ENCODE measurements at places on chromosomes 3 and 15.
A peak's percentile ranks its signal among the peaks of the same experiment; 100 is the strongest.

- no peak for DNase-seq
Measured at GRCh38 chr3:171896316-171896715, 53.2 kb downstream of the TMEM212 start.

DNA sequence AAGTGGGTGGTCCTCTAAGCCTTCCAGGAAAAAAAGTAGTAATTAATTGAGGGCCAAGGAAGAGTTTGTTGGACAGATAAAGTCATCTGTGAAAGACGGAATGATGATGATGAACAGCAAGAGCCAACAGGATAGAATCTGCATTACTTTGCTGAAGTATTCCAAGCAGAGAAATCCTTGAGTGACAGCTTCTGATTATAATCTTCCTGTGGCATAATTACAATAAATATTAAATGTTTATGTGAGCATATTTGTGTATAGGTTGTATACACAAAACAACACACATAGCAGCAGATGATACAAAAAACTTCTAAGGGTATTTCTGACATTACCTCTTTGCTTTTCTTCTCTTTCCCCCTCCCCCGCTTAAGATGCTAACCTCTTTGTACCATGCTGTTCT lies 147.6 kb downstream of the SPATA16 start:
- DNase-seq: no peak

GRCh38 chr3:2920103-2920502 lies 190.1 kb downstream of the IL5RA start:
- no peak for DNase-seq

- DNase-seq: no peak
Measured at GRCh38 chr3:4416961-4417360, 50.1 kb downstream of the SUMF1 start.

DNA sequence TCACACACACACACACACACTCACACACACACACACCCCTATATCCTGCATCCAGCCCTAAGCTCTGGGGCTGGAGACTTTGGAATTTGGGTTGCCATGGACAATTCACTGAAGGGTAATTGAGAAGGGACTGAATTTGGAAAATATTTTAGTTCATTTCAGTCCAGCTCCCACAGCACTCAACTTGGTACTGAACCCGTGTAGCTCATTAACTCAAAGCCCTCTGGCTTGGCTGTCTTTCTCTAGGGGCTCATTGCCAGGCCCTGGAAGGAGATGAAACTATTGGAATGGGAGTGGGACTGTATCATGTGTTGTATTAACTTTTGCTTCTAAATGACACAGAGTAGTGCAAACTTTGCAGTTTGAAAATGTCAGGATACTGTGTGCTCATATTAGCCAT lies 157.3 kb downstream of the EPHB1 start:
- no peak for DNase-seq

DNA sequence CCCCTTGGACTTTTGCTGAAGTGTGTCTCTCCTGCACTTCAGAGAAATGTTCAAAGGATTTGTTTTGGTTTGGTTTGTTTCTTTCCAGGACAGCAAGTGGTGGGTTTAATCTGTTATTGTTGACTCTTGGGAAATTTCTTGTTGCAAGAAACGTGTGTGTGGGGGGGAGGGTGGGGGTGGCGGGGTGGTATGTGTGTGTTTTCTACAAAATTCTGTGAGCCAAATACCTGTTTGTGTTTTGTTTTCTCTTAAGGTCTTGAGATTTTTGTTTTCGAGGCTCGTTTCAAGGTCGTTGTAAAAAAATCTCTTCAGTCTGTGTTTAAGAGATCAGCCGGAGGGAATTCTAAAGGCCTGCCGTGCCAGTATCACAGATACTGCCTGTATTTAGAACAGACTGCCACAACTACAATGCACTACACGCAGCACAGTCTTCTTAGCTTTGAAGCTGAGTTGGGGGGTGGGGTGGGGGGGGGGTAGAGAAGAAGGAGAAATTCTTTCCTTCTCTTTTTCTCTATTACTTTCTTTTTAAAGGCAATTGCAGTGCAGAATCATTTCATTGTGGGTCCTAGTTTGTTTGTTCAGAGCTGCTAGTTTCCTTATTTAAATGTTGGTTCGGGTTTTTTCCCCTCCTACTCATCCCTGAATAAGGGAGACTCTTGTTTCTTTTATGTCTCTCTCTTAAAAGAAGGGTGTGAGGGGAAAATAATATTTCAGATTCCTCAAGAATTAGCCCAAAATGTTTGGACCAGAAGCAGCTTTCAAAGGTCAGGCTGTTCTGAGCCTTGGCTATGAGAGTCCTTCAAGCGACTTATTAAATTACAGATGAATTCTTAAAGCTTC lies 1.4 kb upstream of the BCL6 start:
- peak; percentile 48 for DNase-seq

- no peak for DNase-seq
Measured at GRCh38 chr15:64548235-64548634, 87.9 kb downstream of the ZNF609 start.

GRCh38 chr3:55283441-55283925 lies 203.6 kb downstream of the WNT5A start:
- DNase-seq: no peak

- DNase-seq: no peak
Measured at GRCh38 chr15:45393851-45394250, 15.5 kb upstream of the GATM start.

GRCh38 chr3:11367143-11367693 lies 95.0 kb downstream of the ATG7 start:
- no peak for DNase-seq

- DNase-seq: peak; percentile 29
Measured at GRCh38 chr15:79168922-79169456, 78.4 kb upstream of the RASGRF1 start.

DNA sequence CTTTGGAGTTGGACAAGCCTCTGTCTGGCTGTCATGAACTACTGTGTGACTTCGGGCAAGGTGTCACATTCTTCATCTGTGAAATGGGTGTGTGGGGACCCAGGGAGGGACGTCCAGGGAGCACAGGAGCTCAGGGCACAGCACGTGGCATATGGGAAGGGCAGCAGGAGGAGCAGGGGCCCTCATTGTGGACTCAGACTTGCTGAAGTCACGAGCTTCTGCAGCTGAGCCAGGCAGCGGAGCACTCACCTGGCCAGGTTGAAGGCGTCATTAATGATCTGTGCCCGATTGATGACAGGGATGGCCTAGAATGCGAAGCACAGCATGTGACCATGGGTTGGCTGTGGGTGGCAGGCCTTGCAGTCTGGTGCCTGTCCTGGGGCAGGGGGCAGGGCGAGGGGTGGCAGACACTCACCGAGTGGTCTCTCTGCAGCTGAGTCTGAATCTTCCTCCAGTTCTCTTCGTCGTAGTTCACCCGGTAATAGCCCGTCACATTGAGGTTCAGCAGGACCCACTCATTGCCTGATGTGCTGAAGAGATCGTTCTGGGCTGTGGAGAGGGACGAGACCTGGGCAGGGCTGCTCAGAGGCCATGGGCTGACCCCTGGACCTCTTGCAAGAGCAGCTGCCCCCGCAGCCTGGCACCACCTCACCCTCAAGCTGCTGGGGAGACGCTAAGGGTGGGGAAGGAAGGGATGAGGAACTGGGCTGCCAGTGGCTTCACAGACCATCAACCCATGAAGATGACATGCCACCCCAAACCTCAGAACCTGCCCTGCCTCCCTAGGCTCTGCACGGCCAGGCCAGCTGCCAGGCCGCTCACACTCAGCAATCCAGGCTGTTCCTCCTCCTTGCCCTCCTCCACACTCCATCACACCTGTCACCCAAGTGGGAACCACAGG lies 15.4 kb downstream of the ANPEP start:
- DNase-seq: no peak

DNA sequence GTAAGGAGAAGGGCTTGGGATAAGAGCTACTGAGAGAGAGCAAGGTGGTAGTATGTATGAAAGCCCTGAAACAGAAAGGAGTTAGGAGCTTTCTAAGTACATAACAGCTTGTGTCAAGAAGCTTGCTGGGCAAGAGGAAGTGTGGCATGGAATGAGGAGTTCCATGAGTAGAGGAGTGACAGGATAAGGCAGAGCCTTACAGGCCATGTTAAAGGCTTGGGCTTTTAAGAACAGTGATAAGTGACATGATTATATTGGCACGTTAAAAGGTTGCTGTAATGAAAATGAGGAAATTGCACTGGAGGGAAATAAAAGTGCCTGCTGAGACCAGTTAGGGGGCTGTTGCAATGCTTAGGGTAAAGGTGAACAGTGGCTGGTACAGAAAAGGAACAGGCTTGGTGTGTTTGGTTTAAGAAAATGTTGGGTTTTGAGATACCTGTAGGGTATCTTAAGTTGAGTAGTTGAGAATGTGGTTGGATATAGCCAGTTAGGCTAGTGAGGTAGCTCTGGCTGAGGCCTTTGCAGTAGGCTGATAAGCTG lies 49.0 kb downstream of the MEF2A start:
- DNase-seq: no peak

DNA sequence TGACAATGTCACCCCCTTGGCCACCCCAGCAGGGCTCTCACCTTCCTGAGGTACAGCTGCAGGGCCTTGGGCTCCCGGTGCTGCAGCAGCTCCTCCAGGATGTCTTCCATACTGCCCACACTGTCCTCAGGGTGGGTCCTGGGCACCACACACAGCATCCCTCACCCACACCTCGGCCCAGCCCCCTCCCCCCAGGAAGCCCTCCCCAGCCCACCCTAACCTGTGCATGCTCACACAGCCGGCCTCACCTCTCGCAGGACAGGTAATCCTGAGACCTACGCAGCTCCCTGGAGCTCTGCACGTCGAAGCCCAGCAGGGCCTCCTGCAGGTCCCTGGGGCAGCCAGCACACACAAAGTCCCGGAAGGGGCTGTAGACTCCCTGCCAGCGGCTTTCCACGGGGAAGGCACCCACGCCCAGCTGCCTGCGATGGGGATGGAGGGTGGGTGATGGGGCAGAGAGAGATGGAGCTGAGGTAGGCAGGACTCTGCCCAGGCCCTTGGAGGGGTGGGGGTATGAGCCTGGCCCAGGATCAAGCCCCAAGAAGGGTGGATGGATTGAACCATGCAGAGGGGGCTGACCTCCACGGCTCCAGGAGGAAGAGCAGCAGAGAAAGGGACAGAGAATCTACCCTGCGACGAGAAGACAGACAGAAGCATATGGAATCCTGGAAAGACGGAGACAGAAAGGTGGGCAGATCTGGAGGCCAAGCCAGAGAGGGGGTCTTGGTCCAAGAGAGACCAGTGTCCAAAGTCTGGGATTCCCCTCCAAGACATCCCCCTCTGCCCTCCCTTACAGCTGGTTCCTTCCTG lies 16.7 kb downstream of the ALS2CL start:
- no peak for DNase-seq

DNA sequence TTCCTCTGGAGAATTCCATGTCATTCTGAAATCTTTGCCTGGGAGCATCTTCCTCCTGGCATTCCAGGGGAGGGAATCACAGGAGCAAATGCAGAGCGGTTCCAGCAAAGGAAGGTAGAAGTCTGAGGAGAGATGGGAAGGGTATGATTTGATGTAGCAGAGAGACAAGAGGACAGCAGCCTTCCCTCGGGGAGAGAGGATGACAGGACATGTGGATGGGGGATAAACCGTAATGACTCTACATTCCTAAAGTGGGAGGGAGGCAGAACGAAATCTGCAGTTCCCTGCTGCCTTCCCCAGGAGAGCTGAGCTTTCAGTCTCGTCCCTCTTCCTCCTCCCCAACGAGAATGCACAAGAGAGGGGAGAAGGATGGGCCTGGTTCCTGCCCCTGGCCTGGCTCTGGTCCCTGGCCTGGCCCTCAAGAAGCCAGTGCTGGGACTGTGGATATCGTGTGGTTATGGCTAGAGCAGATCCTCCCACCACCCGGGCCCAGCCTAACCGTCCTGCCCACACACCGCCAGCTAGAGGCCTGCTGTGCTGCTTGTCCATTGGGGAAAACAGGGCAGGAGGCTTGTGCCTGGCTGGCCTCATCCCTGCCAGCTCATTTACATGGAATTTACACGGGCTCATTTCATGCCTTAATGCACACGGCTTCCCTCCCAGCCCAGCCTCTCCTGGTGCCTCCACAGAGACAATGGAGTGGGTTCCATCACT lies 26.6 kb downstream of the SEMA7A start:
- no peak for DNase-seq

DNA sequence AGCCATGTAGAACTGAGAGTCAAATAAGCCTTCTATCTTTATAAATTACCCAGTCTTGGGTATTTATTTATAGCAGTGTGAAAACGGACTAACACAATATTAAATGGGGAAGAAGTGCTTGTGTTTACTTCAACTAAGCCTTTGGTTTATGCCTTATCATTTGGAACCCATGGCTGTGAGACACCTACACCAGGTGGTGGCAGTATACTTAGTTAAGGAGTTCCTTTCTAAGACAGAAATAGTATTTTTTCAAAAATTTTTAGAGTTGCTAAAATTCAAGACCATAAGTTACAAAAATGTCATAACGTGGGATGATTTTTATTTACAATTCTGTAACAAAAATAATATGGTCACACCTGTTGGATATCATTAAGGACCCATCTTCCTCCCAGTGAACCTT lies 354.5 kb upstream of the SOX14 start:
- DNase-seq: no peak

GRCh38 chr15:31338318-31338878 lies 11.8 kb downstream of the KLF13 start:
- DNase-seq: no peak

- no peak for DNase-seq
Measured at GRCh38 chr15:73688455-73688854, 4.3 kb downstream of the CD276 start.

- DNase-seq: no peak
Measured at GRCh38 chr3:81270603-81271379, 490.7 kb downstream of the GBE1 start.

- no peak for DNase-seq
Measured at GRCh38 chr3:39362192-39362591, 21.0 kb upstream of the SLC25A38 start.

DNA sequence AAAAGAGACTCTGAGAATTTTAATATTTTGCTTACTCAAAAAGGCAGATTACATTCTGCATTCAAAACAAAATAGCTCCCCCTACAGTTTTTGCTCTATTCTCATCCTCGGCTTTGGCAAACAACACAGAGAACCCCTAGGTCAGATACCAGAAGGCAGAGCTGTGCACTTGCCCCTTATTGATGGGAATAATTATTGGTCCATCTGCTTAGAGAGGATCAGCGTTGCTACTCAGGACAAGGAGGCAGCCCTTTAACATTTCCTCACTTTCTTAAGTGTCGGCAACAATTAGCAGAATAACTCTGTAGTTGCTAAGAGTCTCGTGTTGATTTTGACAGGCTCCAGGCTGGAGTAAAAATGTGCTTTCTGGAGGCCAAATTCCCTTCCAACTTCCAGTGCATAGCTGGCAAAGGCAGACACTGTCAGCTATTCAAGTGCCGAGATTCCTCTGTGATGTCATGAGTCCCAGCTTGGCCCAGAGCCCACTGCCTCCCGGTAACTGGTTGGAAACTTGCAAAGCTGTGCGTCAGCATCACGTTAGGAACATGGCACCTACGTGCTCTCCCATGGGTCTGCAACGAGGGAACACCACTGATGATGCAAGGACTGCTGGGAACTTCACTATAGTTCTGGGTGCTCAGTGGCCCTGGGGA lies 482.7 kb upstream of the ADAMTS9 start:
- no peak for DNase-seq

GRCh38 chr3:16415911-16416476 lies 97.5 kb downstream of the RFTN1 start:
- no peak for DNase-seq

GRCh38 chr3:46716461-46717441 lies 918 bp downstream of the PRSS50 start:
- DNase-seq: peak; percentile 37

GRCh38 chr15:70795311-70795665 lies 31.9 kb upstream of the UACA start:
- DNase-seq: no peak
